A549 treated with DMSO at 1 μM for 4 hours (cell line): ENCODE measurements at places on chromosomes 6 and 20. TPM values are rescaled to one million over a fixed set of nuclear protein-coding genes. Genes with fewer than 3 reads are reported as not detected.

Gene SIRPB2
- total RNA-seq: not detected in 5 replicates

Gene ITPR3
- 32.9 to 45.8 TPM (median 41.0 TPM) in 5 replicates for total RNA-seq

Gene TMEM200A
- total RNA-seq: 0.07 to 0.08 TPM (median 0.08 TPM) in 5 replicates

Gene PLG
- total RNA-seq: not detected in 5 replicates

Gene MAP3K4
- total RNA-seq: 12.8 to 14.6 TPM (median 14.3 TPM) in 5 replicates

Gene RGS17
- total RNA-seq: 5.4 to 8.7 TPM (median 7.6 TPM) in 5 replicates

Gene RCAN2
- not detected in 5 replicates for total RNA-seq

Gene GLP1R
- total RNA-seq: not detected in 5 replicates

Gene SENP6
- total RNA-seq: 28.7 to 40.0 TPM (median 33.8 TPM) in 5 replicates

Gene ZC2HC1B
- total RNA-seq: not detected in 5 replicates

Gene RNF39
- total RNA-seq: 0.04 to 0.05 TPM in 2 of 5 replicates, not detected in the others

Gene TP53TG5
- not detected in 5 replicates for total RNA-seq

Gene KIF6
- 0.15 to 0.33 TPM (median 0.23 TPM) in 4 of 5 replicates, not detected in the other for total RNA-seq

Gene PBOV1
- not detected in 5 replicates for total RNA-seq

Gene KIF25
- total RNA-seq: 0.06 to 0.07 TPM in 2 of 5 replicates, not detected in the others

Gene ELOVL2
- 6.3 to 9.1 TPM (median 7.9 TPM) in 5 replicates for total RNA-seq

Gene PARD6B
- total RNA-seq: 2.7 to 4.6 TPM (median 3.1 TPM) in 5 replicates

Gene SUN5
- total RNA-seq: not detected in 5 replicates

Gene PLA2G7
- 0.05 TPM in 1 of 5 replicates, not detected in the others for total RNA-seq

Gene TREML2
- not detected in 5 replicates for total RNA-seq

Gene CARMIL1
- total RNA-seq: 7.3 to 9.8 TPM (median 9.1 TPM) in 5 replicates

Gene COL12A1
- total RNA-seq: 5.0 to 7.4 TPM (median 6.6 TPM) in 5 replicates

Gene RAET1G
- 7.5 to 12.2 TPM (median 10.3 TPM) in 5 replicates for total RNA-seq

Gene LY6G6C
- total RNA-seq: 0.12 to 0.20 TPM in 2 of 5 replicates, not detected in the others

Gene OR12D2
- total RNA-seq: not detected in 5 replicates

Gene FUCA2
- total RNA-seq: 52.1 to 58.5 TPM (median 57.0 TPM) in 5 replicates
